ENCODE measurements at places on chromosomes 12 and 14.

- no peak for DNase-seq
Observed at GRCh38 chr12:62426089-62426488, 40.5 kb upstream of the MON2 start.

GRCh38 chr12:66662179-66662578 lies 16.7 kb downstream of the GRIP1 start:
- no peak for DNase-seq

DNA sequence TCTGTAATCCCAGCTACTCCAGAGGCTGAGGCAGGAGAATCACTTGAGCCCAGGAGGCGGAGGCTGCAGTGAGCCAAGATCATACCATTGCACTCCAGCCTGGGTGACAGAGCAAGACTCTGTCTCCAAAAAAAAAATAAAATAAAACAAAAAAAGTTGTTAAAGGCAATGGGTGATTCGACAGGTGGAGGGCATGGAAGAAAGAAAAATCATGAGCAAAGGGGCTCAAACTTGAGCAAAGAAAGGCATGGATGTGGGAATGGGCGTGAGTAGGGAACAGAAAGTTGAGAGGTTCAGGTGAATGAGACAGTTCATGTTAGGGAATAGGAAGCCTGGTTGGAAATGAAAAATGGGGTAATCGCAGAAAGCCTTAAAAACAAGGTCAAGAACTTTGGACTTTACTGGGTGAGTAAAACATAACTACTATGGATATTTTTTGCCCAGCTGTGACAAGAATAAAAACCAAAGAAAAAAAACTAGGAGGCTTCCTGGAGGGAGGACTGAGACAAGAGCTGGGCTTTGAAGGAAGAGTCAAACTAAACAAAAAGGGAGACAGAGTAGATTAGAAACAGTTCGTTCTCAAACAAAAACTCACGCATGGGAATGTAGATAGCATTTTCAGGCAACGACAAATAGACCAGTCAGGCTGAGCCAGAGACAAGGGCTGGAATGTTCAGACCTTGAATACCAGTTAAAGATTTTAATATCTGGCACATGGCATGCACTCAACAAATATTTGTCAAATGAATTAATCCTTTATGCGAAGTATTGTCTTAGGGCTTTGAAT lies 18.8 kb downstream of the PYM1 start:
- no peak for DNase-seq

- no peak for DNase-seq
Observed at GRCh38 chr14:73503648-73504047, 12.9 kb downstream of the RIOX1 start.

DNA sequence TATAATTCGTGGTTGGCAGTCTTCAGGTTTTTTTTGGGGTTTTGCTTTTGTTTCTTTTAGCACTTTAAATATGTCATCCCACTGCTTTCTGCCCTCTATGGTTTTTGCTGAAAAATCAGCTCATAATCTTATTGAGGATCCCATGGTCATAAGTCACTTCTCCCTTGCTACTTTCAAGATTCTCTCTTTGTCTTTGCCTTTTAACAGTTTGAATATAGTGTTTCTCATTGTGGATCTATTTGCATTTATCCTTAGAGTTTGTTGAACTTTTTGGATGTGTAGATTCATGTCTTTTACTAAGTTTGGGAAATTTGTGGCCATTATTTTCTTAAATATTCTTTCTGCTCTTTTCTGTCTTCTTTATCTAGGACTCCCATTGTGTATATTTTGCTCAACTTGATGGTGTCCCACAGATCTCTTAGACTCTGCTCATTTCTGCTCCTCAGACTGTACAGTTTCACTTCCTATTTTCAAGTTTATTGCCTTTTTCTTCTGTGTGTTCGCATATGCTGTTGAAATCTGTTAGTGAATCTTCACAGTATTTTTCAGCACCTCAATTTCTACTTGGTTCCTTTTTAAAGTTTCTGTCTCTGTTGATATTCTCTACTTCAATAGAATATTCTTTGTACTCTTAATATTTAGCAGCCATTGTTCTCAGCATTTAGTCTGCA lies 70.8 kb downstream of the WNK1 start:
- DNase-seq: no peak

DNA sequence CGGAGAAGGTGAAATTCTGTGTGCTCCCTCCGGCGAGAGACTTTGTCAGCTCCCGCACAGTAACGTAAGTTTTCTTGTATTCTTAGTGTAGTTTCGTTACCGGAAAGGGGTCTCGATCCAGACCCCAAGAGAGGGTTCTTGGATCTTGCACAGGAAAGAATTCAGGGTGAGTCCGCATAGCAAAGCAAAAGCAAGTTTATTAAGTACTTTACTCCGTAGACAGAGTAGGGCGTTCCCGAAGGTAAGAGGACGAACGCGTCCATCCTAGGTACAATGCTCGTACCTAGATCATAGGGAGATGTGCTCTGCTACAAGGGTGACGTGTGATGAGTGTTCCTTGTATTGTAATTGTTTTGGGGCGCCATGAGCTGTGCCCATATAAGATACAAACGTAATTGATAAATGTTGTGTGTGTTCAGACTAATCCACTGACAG lies 293 bp downstream of the IFI27L1 start:
- no peak for DNase-seq

DNA sequence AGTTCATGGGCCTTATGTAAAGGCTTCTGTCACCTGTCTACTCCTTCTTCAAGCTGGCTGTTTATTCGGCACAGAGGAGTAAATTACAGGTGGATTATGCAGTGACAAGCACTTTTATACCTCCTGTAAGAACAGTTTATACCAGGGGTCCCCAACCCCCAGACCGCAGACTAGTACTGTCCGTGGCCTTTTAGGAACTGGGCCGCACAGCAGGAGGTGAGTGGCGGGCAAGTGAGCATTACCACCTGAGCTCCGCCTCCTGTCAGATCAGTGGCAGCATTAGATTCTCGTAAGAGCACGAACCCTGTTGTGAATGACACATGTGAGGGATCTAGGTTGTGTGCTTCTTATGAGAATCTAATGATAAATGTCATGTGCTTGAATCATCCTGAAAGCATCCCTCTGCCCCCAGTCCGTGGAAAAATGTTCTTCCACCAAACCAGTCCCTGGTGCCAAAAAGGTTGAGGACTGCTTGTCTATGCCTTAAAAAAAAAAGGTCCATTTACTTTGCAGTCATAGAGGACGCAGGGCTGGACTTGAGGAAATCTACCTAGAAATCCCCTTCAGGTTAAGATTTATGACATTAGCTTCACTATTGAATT lies 78.8 kb downstream of the ETV6 start:
- no peak for DNase-seq

GRCh38 chr14:73476451-73476931 lies 14.2 kb upstream of the RIOX1 start:
- DNase-seq: no peak

- no peak for DNase-seq
Observed at GRCh38 chr14:98062083-98062482, 1209.9 kb downstream of the BCL11B start.

DNA sequence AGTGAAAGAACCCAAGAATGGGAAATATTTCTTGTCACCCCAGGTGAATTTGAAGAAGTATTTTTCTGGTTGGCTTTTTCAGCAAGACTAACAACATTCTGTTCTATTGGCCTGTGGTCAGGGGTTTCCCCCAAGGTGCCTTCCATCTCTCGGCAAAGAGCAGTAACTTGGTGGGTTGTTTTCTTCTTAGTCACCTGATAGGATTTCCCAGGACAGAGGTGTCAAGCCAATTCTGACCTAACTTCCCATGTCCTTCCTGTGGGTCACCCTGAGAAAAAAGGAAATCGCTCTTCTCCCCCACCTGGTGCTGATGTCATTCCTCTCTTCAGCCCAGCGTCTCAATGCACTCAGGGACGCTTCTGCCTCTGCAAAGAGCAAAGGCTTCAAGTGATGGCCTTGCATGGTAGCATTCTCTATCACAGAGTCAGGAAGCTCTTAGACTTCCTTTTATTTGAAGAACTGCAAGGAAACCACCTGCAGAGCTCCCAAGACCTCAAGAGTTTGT lies 16.1 kb upstream of the IFNG start:
- DNase-seq: no peak

DNA sequence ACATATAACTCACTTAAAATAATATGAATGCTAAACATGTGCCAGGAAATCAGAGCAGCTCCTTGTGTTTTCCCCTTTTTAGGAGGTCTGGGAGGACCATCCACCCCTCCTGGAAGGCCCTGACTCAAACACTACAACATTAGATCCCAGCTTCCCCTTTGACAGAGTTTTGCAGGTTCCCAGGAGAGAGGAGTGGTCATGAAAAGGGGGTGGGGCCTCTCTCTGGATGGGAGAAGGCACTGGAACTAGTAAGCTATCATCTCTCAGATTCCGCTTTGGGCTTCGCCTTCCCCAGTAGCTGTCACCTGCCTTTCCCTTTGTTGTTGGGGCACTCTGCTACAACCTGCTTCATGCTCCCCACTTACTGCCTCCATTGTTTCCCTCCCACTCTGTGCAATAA lies 149.2 kb downstream of the ZFP36L1 start:
- no peak for DNase-seq

GRCh38 chr12:60981473-60981872 lies 1278.7 kb upstream of the USP15 start:
- DNase-seq: no peak

- DNase-seq: no peak
Observed at GRCh38 chr14:76040704-76041103, 55.1 kb downstream of the IFT43 start.

GRCh38 chr12:10701131-10701681 lies 21.9 kb downstream of the YBX3 start:
- no peak for DNase-seq

DNA sequence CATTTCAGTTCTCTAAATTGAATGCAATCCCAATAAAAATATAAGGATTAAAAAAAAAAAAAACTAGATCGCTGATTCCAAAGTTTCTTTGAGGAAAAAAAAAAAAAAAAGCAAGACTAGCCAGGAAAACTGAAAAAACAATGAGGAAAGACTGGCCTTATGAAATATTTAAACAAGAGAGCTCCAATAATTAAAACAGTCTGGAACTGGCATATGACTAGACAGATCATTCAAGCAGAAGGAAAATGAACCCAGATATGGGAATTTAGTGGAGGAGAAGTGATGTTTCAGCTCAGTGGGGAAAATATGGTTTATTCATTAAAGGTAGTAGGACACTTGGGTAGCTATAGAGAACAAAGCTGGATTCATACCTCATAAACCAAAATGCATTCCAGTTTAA lies 42.0 kb upstream of the TBC1D15 start:
- DNase-seq: no peak

DNA sequence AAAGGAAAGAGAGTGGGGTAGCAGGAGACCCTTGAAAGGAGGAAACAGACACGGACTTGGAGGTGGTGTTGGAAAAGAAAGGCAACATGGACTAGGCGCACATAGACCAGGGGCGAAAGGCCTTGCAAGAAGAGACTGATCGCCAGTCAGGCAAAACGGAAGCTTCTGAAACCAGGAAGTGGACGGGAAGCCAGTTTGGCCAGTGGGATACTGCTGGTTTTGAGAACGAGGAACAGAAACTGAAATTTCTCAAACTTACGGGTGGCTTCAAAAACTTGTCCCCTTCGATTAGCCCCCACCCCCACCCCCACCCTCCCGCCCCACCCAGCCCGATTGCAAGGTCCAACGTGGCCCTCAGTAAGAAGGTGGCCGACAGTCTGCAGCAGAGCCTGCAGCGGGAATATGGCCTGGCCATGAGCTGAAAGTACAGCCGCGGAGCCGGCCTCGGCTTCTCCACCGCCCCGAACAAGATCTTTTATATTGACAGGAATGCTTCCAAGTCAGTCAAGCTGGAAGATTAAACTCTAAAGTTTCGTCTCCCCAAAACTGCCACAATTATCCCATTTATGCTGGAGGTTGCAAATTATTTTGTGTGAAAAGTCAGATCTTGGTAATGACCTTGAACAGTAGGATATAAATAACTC lies 364.7 kb downstream of the BCAT1 start:
- DNase-seq: no peak

DNA sequence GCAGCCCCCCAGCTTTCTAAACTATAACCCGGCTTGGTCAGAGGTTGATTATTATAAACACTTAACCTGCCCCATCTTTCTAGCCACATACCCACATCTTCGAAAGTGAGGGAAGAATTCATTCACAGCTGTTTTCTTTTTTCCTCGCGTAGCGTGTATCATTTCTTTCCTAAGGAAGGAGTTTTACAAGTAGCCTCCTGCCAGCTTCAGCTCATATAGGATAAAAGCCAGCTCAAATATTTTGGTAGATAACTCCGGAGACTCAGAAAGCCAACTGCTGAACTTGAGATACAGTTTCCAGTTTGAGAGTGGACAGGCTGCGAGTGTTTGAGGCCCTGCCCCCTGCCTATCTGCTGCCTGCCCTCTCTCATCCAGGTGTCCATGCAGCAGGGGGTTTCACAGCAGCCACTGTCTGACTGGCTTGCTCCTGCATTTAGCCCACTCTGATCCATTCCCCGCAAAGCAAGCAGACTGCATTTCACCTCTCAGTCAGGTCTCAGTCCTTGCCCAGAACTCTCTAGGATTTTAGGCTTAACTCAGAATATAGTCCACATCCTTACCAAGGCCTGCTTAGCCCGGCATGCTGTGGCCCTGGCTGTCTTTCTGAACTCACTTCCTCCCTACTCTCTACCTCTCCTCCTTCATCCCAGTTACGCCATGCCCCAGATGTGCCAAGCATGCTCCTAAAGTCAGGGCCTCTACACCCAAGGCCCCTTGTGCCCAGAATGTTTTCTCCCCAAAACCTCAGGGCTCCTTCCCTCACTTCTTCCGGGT lies 46.9 kb downstream of the EVL start:
- DNase-seq: no peak

- no peak for DNase-seq
Observed at GRCh38 chr12:17097674-17098073, 491.7 kb upstream of the LMO3 start.

DNA sequence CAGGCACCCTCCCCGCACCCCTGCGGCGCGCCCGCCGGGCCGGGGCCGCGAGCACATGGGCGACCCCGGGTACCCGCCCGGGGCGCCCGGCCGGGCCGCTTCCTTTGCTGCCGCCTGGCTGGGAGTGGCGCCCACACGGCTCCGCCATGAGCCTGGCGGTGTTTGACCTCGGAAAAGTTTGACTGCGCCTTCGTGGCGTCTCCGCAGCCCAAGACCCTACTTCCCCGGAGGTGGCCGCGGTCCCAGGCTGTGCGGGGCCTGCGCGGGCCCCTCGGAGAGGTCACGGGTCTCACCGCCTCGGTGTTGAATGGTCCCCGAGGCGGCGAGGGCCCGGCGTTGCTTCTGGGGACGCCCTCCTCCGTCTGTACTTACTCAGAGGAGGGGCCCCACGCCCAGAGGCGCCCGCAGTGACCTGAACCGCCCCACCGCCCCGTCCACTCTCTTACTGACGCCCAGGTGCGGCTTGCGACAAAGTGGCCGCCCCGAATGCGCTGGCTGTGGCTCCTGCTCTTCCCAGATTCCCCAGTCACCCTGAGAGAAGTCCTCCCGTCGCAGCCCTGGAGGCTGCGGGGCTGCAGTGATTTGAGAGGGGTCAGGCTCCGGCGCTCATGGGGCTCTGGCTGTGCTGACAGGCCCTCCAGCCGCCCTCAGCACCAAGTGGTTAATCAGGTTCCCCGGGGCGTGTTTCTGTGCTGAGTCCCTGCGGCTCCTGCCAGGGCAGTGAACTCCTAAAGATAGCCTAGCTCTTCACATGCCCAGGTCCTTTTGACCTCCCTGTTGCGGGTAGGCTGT lies 5.8 kb downstream of the KMT5A start:
- peak; percentile 38 for DNase-seq
